ENCODE measurements at places on chromosomes 2 and 18.

- DNase-seq = no peak
Measured at GRCh38 chr18:24403076-24403475, 5.5 kb upstream of the OSBPL1A start.

- DNase-seq = no peak
Measured at GRCh38 chr2:120936476-120937334, 201.0 kb downstream of the GLI2 start.

- DNase-seq = peak; percentile 60
Measured at GRCh38 chr2:201618744-201619662, 24.3 kb downstream of the TMEM237 start.

GRCh38 chr2:133690780-133691179 is 122.5 kb upstream of the NCKAP5 start:
- no peak for DNase-seq

- DNase-seq = no peak
Measured at GRCh38 chr2:189285962-189286645, 106.5 kb upstream of the COL5A2 start.

- no peak for DNase-seq
Measured at GRCh38 chr18:44197832-44198611, 482.7 kb upstream of the SETBP1 start.

DNA sequence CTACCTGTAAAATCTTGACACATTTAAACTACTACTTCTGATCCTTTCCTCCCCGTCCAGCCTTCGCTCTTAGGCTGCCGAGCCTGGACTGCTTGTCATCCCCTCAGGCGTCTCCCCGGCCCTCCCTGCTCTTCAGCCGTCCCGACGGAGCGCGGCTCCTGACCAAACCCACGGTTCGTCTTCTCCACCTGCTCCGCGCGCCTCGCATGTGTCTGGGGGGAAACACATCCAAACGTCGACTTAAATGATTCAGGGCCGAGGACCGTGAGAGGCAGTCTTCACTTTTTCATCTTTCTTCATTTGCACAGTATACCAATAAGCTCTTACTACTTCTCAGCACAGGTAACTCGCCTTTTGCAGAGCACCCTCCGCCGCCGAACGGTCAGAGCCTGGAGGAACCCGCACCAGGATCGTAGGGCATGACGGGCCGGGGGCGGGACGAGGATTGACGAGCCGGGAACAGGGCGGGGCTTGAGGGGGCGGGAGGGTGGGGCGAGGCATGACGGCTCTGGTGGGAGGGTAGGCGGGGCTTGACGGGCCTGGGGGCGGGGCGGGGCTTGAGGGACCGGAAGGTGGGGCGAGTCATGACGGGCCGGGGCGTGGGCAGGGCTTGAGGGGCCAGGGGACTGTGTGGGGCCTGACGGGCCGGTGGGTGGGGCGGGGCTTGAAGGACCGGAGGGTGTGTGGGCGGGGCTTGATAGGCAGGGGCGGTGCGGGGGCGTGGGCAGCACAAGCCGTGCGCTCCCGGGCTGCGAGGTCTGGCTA is at the start of gene SEH1L:
TSS of gene SEH1L (plus strand) at position 727 of the 765 bp plus-strand sequence. CDS start 111 bp downstream, outside the sequence.
- peak; percentile 100 for DNase-seq

- DNase-seq = no peak
Measured at GRCh38 chr2:66930339-66931220, 466.6 kb upstream of the ETAA1 start.

GRCh38 chr2:215718436-215718835 is 282.6 kb upstream of the FN1 start:
- no peak for DNase-seq

- DNase-seq = no peak
Measured at GRCh38 chr2:69335311-69335710, 51.7 kb downstream of the GFPT1 start.

GRCh38 chr2:43045866-43046265 is 180.5 kb downstream of the ZFP36L2 start:
- no peak for DNase-seq

- DNase-seq = no peak
Measured at GRCh38 chr18:58315739-58316215, 271.8 kb downstream of the NEDD4L start.

- DNase-seq = no peak
Measured at GRCh38 chr2:99863903-99864270, 278.5 kb downstream of the AFF3 start.

DNA sequence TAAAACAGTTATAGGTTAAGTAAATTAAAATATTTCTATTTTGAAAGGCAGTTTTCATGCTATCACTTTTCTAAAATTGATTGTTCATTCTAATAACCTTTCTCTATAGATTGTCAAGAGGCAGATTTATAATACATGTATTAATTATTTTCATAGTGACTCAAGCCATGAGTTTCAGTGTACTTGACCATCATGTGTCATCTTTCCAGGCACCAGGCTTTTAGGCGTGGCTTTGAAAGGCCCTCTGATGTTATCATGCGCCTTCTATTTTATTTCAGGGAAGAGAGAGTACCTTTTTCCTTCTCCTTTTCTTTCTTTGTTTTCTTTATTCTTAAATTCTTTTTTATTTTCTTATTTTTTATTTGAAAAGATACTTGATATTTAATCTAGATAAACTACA is 128.3 kb upstream of the ETAA1 start:
- DNase-seq = no peak

DNA sequence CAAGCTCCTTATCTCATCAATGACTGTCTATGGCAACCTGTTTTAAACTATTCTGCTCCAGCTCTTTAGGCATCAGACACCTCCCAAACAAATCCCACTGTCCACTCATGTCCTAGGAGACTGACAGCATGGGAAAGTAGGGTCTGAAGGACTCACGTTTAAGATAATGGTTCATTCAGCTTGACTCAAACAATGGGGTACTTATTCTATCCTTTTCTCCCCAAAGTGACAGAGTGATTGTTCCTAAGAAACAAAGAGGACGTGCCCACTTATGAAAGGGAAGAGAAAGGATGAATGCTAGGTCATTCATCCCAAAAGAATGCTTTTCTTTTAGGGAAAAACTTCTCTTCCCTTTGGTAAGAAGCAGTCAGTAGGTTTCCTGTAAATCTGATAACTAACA is 41.9 kb downstream of the ALK start:
- DNase-seq = no peak

DNA sequence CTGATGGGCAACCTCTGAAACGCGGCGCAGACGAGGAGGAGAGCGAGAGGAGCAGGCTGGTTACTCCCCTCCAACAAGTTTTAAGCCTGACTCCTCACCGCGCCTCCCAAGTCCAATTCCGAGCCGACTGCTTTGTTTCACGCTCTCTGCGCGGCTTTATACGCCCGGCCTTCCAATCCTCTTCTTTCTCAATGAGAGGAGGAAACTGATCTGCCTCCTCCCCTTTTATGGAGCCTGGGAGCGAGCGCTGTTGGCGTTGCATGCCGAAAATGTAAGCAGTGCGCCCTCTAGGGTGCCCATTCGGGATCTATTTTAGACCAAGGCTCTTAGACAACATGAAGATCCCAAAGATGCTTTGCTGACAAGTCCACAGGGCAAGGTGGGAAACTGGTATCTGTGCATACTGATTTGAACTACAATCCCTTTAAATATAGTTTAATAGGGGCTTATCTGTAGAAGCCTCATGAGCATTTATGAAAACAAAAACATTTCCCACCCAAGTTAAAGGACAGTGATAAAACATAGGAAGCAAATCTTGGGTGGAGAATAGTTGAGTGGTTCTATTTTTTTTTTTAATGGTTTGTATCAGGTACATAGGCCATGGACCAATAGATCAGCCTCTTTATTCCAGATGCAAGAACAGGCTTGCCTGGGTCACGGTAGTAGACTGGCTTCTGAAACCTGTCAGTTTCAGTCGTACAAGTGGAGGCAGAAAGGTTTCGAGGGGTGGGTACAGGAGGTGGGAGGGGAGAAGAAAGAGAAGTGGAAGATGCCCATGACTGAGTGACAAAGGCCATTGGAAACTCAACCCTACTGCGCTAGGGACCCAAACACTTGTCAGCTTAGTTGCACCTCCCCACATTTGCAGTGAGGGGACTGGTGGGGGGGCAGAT is at the start of gene RND3:
TSS of gene RND3 (minus strand) at position 131 of the 893 bp plus-strand sequence. CDS start 250 bp downstream, outside the sequence.
- peak; percentile 64 for DNase-seq

- DNase-seq = no peak
Measured at GRCh38 chr2:204860274-204860673, 315.0 kb downstream of the PARD3B start.

GRCh38 chr2:160332318-160332717 is 132.2 kb upstream of the ITGB6 start:
- DNase-seq = peak; percentile 7

GRCh38 chr2:240760121-240760520 is 59.9 kb downstream of the KIF1A start:
- no peak for DNase-seq

GRCh38 chr2:198913394-198914152 is 544.2 kb downstream of the SATB2 start:
- no peak for DNase-seq

- DNase-seq = no peak
Measured at GRCh38 chr2:37318401-37318800, 6.2 kb downstream of the PRKD3 start.

- DNase-seq = peak; percentile 54
Measured at GRCh38 chr2:221572821-221573429, 821 bp upstream of the EPHA4 start.

- DNase-seq = no peak
Measured at GRCh38 chr2:238013806-238014205, 47.0 kb downstream of the UBE2F start.

DNA sequence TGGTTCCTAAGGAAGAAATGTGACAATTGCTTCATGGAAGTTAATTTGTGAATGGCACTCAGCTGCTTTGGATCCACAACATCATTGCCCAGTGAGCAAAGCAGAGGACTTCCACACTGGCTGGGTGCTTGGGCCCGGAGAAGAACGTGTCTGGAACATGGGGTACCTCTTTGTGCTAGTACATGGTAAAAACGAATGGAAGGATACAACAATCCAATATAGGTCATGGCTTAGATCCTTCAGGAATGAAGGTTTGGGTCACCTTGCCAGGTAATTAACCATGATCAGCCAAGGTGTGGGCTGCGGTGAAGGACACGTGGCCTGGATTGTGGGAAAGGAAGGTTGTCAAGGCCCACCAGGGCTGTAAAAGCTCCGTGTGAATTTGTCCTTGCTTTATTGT is 245.9 kb upstream of the HS6ST1 start:
- no peak for DNase-seq

DNA sequence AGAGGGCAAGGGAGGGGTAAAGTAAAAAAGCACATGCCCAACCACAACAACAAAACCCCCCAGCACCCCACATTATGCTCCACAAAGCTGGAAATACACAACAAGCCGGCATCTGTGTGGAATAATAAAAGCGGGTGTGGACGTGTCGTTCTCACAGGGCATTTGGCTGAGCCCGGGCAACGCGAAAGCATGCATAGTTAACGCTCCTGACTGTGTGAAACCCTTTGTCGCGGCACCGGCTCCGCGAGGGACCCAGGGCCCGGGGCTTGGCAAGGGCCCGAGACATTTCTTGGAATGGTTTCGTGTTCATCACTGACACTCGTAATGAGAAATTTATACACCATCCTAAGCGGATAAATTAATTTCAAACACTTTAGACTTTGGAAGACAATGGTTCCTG is 165.6 kb downstream of the INHBB start:
- DNase-seq = no peak

DNA sequence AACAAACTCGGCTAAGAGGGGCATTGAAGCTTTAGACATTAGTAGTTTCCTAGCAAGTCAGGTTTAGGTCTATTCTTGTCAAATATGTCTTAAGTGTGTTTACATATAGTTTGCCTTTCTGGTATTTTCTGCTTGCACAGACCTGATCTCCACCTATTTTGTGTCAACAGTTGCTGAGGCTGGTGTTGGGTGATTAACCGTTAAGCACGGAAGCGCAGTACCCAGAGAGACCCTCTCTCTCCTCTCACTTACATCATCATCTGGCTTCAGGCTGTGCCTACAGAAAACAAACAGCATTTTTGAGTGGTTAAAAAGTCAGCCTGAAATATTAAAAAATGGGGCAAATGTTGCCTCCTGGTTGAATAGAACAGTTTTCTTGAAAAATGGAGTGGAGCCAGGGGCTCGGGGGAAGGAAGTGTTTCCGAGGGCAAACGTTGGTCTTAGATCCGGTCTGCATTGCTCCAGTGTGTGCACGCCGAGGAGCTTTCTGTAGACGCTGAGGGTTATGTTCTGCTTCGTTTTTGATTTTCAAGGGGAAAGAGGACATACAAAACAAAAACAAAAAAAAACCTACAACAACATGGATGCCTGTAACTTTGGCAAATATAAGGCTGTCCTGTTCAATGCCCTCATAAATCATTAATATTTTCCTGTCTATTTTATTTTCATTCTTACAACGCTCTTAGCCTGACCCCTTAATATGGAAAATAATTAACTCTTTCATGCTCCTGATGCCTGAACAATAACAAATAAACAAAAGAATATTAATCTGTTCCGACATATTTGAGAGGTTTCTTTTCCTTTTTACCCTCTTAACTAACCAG is 120.8 kb downstream of the MEIS1 start:
- DNase-seq = no peak

- DNase-seq = no peak
Measured at GRCh38 chr2:146457221-146457620, 1387.6 kb upstream of the ACVR2A start.

DNA sequence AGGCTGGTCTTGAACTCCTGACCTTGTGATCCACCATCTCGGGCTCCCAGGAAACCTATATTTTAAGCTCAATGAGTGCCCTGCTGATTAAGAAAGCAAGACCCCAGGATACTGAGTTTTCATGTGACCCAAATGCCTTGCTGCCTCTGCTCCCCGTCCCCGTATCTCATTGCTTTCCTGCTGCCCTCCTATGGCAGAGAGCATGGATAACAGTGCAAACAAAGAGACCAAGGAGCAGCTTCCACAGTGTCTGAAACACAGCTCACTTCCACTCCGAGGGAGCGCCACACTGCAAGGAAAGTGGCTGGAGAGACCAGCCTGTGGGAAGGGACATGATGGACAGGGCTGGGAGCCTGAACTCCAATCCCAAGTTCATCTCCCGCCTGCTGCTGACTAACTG is 246.8 kb downstream of the TMEM182 start:
- DNase-seq = no peak

GRCh38 chr18:42292654-42293053 is 337.6 kb downstream of the PIK3C3 start:
- no peak for DNase-seq

- DNase-seq = no peak
Measured at GRCh38 chr2:42142547-42143184, 26.5 kb upstream of the EML4 start.

- no peak for DNase-seq
Measured at GRCh38 chr18:55264108-55264507, 304.8 kb upstream of the CCDC68 start.

DNA sequence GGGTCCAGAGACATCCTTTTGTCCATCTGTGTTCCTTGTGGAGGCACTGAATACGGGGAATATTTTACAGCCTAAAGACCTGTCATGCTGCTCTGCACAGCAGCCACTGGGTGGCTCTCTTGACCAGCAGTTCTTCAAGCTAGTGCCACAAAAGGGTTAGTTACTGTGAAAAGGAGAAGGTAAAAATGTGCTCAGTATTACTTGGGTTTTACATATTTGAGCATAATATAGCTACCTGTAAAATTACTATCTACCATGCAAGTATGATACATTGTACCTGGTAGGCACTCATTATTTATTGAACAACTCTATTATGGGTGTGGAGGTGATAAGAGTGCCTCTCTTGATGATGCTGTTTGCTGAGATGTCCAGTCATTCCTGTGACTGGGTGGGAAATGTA is 23.6 kb downstream of the FZD5 start:
- peak; percentile 85 for DNase-seq
